ENCODE measurements at places on chromosomes 2 and 18.

- H3K36me3 ChIP-seq = no peaks in the 10 kb centered on the region
- no peak overlapping the region for H3K4me3 ChIP-seq
- peak overlapping the region; percentile 36 for H3K27ac ChIP-seq
- H3K4me1 ChIP-seq = peaks cover 12% of the 10 kb centered on the region
These were observed 13.4 kb downstream of the NPAS2 start for GRCh38 chr2:100833331-100833730.

DNA sequence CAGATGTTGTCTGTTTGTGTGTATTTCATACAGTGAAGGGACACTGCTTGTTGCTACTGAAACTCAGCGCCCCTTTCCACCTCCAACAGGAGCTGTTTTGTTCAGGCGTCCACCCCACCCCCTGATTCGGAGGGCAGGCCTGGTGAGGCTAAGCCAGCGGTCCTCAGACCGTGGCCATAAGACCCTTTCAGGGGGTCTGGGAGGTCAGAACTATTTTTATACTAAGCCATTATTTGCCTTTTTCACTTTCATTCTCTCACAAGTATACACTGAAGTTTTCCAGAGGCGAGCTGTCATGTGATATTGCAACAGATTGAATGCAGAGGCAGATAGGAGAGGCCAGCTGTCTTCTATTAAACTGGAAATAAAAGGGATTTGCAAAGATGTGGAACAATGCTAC lies 39.7 kb upstream of the IGFBP5 start:
- no peak overlapping the region for H3K4me3 ChIP-seq
- H3K4me1 ChIP-seq = peaks cover 8% of the 10 kb centered on the region
- ATAC-seq = peak; percentile 71
- H3K27me3 ChIP-seq = no peaks in the 10 kb centered on the region

GRCh38 chr2:97701851-97702465 lies 11.4 kb upstream of the ZAP70 start:
- no peak for ATAC-seq
- no peaks in the 10 kb centered on the region for H3K36me3 ChIP-seq
- H3K27me3 ChIP-seq = no peaks in the 10 kb centered on the region
- no peaks in the 10 kb centered on the region for H3K4me1 ChIP-seq
- H3K4me3 ChIP-seq = no peak overlapping the region
- no peak overlapping the region for H3K27ac ChIP-seq

- H3K4me3 ChIP-seq = no peak overlapping the region
- H3K27ac ChIP-seq = no peak overlapping the region
- ATAC-seq = no peak
- peaks cover 46% of the 10 kb centered on the region for H3K36me3 ChIP-seq
These were observed 69.0 kb downstream of the RAB3GAP1 start for GRCh38 chr2:135121016-135121657.

DNA sequence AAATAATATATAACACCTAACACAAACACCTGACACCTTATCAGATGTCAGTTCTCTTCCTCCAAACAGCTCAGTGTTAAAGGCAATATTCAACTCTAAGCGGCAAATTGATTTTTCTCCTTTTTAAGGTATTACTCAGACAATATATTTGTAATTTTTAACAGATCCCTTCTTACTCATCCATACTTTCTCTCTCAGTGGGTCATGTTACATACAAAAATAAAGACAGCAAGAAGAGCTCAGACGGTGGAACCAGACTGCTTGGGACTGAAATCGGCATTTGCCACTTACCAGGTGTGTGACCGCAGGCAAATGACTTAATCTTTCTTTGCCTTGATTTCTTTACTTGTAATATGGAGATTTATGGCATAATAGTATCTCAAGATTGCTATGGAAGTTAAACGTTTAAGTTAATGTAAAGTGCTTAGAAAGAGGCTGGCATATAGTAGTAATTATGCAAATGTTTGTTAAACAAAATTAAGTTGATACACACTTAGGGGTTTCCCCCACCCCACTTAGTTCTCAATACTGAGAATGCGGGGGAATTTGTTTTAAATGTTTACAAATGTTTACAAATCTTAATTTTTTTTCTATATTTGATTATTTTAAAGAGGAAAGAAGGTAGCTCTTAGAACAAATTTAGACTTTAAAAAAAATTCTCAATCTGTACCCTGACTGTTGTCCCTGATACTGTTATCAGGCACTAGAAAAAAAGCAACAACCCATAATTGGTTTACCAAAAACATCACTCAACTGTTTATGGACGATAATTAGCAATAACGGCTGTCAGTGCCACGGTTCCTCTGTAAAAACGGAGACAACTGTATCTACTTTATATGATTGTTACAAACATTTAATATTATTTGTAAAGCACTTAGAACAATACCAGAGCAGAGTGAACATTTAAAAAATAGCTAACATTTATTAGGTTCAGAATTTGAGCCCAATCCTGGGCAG lies 25.6 kb downstream of the MAP3K2 start:
- H3K27me3 ChIP-seq = no peaks in the 10 kb centered on the region
- no peak overlapping the region for H3K4me3 ChIP-seq
- H3K27ac ChIP-seq = no peak overlapping the region
- no peak for ATAC-seq

- H3K27ac ChIP-seq = no peak overlapping the region
- ATAC-seq = no peak
- no peaks in the 10 kb centered on the region for H3K4me1 ChIP-seq
These were observed 682.4 kb downstream of the LRRTM4 start for GRCh38 chr2:76839826-76840225.

DNA sequence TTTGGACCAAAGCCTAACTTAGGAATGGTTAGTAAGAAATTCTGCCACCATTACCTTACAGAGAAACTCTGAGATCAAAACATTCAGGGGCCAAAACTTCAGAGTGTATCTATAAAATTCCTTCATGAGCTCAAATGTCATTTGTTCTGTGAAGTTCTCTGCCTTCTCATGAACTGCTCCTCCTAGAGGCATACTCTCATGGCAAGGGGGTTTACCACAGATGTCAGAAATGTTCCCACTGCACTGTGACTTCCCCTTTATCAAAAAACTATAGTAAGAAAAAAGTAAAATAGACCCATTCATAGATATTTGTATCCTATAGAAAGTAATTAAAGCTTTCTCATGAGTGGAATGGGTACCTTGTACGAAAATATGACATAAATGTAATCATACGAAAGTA lies 68.5 kb downstream of the USP40 start:
- no peaks in the 10 kb centered on the region for H3K4me1 ChIP-seq
- H3K27me3 ChIP-seq = no peaks in the 10 kb centered on the region
- no peak overlapping the region for H3K27ac ChIP-seq
- peaks cover 93% of the 10 kb centered on the region for H3K36me3 ChIP-seq
- no peak overlapping the region for H3K4me3 ChIP-seq

- no peak overlapping the region for H3K27ac ChIP-seq
- no peaks in the 10 kb centered on the region for H3K4me1 ChIP-seq
- no peak overlapping the region for H3K4me3 ChIP-seq
- no peak for ATAC-seq
- peaks cover 8% of the 10 kb centered on the region for H3K36me3 ChIP-seq
- H3K27me3 ChIP-seq = no peaks in the 10 kb centered on the region
These were observed 92.3 kb downstream of the CLIP4 start for GRCh38 chr2:29207352-29208148.

- H3K27me3 ChIP-seq = no peaks in the 10 kb centered on the region
- no peak within 1 kb of the TSS for H3K4me3 ChIP-seq
- H3K4me1 ChIP-seq = no peaks in the 10 kb centered on the region
- no peaks in the 10 kb centered on the region for H3K36me3 ChIP-seq
These were observed at the start of gene GPBAR1 for GRCh38 chr2:218260742-218261422. Gene GPBAR1, plus strand, starts transcription at chr2:218261015. Its CDS starts 1,710 bp downstream, at chr2:218262725.

GRCh38 chr2:53362934-53363333 lies 404.7 kb upstream of the CHAC2 start:
- no peak overlapping the region for H3K4me3 ChIP-seq
- no peak overlapping the region for H3K27ac ChIP-seq
- no peaks in the 10 kb centered on the region for H3K4me1 ChIP-seq
- no peak for ATAC-seq
- no peaks in the 10 kb centered on the region for H3K36me3 ChIP-seq
- H3K27me3 ChIP-seq = no peaks in the 10 kb centered on the region

DNA sequence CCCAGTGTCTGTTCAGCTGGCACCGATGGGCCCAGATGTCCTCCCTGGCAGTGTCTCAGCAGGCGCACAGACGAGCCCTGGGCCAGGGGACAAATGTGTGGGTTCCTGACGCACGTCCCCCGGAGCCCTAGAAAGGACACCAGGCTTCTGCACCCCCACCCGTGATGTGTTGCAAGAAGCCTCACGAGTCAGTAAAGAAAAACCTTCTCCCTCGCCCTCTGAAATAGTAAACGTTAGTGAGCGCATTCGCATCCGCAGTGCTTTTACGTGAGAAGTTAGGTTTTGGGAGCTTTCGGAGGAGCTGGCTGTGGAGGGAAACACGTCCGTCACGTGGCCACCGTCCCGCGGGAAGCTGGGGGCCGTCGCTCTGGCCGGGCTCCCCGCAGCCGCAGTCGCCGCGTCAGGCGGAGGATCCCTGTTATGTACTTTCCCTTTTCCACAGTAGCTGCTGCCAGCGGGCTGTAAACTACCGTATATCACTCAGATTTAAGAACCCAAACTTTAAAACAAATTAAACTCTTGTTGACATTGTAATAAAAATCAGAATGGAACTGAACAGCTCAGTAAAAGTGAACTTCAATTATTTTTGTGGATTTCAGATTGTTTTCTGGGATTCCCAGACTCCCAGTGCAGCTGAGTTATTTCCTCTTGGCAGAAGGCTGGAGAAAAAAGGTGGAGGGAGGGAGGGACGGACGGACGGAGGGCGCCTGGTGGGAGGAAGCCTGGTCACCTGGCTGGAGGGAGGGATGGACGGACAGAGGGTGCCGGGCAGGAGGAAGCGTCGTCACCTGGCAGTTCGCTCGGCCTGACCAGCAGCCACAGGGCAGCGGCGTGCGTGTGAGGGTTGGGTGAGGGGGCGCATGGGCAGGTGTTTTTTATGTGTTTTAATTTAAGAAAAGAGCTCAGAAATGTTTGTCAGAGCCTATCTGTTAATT lies 112.1 kb downstream of the NFATC1 start:
- peak; percentile 83 for ATAC-seq
- H3K27ac ChIP-seq = peak overlapping the region; percentile 88
- H3K36me3 ChIP-seq = peaks cover 30% of the 10 kb centered on the region
- peak overlapping the region; percentile 39 for H3K4me3 ChIP-seq

GRCh38 chr2:240983996-240984498 lies 14.4 kb upstream of the SNED1 start:
- no peak overlapping the region for H3K4me3 ChIP-seq
- no peaks in the 10 kb centered on the region for H3K36me3 ChIP-seq
- ATAC-seq = no peak
- H3K27me3 ChIP-seq = peaks cover 48% of the 10 kb centered on the region
- no peaks in the 10 kb centered on the region for H3K4me1 ChIP-seq

GRCh38 chr2:240192661-240193060 lies 52.2 kb upstream of the OTOS start:
- no peaks in the 10 kb centered on the region for H3K4me1 ChIP-seq
- H3K4me3 ChIP-seq = no peak overlapping the region
- no peak for ATAC-seq

- H3K27me3 ChIP-seq = peaks cover 2% of the 10 kb centered on the region
- H3K36me3 ChIP-seq = no peaks in the 10 kb centered on the region
- ATAC-seq = no peak
These were observed 5.9 kb downstream of the ASXL3 start for GRCh38 chr18:33583901-33584300.

DNA sequence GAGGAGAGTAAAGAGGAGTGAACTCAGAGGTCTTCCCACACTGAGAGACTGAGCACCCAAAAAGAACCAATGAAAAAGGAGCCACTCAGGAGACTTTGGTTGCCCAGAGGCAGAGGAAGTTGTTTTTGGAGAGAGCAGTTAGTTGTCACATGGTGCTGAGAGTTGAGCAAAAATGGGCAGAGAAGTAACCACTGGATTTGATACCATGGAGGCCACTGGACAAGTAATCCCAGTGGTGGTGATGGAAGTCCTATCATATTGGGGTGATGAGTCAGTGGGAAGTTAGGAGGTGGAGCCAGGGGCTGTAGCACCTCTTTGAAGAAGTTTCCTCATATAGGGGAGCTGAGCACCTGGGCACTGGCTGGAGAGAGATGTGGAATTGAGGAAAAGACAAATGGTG lies 235.8 kb downstream of the TPGS2 start:
- no peaks in the 10 kb centered on the region for H3K36me3 ChIP-seq
- ATAC-seq = no peak
- no peaks in the 10 kb centered on the region for H3K4me1 ChIP-seq
- no peaks in the 10 kb centered on the region for H3K27me3 ChIP-seq
- no peak overlapping the region for H3K4me3 ChIP-seq

DNA sequence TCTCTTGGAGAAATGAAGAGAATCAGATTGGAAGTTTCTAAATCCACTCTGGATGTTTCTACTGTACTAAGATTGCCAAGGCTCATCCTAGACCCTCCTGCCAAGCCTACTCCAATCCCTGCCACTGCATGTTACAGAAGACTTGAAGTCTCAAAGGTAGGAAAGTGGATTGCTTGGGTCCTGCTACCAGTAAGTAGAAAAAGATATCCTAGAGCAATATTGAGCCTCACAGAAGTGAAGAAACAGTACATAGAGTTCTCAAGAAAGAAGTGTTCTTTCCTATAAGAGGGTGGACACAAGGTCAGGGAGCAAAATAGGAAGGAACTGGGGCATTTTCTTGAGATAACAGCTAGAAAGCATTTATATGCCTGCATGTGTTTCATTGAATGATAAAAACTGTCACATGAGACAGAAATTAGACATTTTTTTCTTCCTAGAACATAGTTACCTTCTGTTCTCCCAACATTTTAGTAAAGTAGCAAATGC lies 232.9 kb downstream of the RBM43 start:
- H3K27me3 ChIP-seq = no peaks in the 10 kb centered on the region
- H3K36me3 ChIP-seq = no peaks in the 10 kb centered on the region
- H3K27ac ChIP-seq = no peak overlapping the region
- H3K4me1 ChIP-seq = peaks cover 3% of the 10 kb centered on the region
- no peak for ATAC-seq

GRCh38 chr2:70123051-70123828 lies 36.0 kb downstream of the PCBP1 start:
- H3K27ac ChIP-seq = peak overlapping the region; percentile 98
- no peaks in the 10 kb centered on the region for H3K36me3 ChIP-seq
- H3K4me3 ChIP-seq = no peak overlapping the region
- peaks cover 23% of the 10 kb centered on the region for H3K4me1 ChIP-seq
- ATAC-seq = peak; percentile 50

- H3K27me3 ChIP-seq = no peaks in the 10 kb centered on the region
- no peak overlapping the region for H3K27ac ChIP-seq
- H3K36me3 ChIP-seq = no peaks in the 10 kb centered on the region
- H3K4me3 ChIP-seq = no peak overlapping the region
These were observed 330.0 kb upstream of the SLC14A2 start for GRCh38 chr18:45285251-45285650.

Measured in gastroesophageal sphincter (tissue), 4 donors.